ENCODE measurements at places on chromosomes 3 and 15. TPM values are rescaled to one million over a fixed set of nuclear protein-coding genes. Genes with fewer than 3 reads are reported as not detected.

Gene TNIK
- 12.2 TPM for total RNA-seq

Gene VPS13C
- total RNA-seq, result 30.3 TPM

DNA sequence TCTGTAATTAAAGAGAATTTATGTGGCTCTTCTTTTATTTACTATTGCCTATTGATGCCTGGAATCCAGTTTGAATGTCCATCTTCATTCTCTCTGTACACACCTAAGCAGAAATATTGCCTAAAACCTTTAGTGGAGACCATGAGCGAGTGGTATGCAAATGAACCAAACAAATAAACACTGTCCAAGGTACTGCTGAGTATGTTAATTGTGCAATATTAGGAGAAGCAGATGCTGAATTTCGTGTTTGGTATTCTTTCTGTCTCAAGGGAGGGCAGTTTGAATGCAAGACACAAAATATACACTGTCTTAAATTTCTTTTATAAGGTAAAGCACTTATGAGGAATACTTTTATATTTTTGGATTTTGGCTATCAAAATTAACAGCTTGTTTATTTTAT is 440.9 kb downstream of the RBMS3 start:
- no peak for DNase-seq

Gene GOLGA6L22
- total RNA-seq, result not detected

DNA sequence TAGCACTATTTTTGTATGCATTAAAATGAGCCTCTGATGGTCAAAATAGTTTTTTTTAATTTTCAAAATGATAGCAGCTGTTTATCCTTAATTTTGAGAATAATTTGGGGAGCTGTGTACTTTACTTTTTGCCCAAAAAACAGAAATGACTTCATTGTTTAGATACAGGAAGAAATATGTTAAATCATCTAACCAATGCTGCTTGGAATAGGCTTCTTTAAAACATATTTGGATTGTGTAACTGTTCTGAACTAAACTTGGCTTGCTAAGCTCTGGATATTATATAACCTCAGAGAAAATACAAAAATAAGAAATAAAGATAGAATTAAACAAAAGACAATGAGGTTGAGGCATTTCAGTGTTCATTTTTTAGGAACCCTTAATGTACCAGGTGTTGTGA is 119.3 kb downstream of the SERPINI1 start:
- DNase-seq, result no peak

Measured in SK-MEL-5 (cell line).